CD4-positive, alpha-beta T cell treated with Interleukin-15 for 1 hour (primary cell): ENCODE measurements at places on chromosomes 4 and X.
A peak's percentile ranks its signal among the peaks of the same experiment; 100 is the strongest.

DNA sequence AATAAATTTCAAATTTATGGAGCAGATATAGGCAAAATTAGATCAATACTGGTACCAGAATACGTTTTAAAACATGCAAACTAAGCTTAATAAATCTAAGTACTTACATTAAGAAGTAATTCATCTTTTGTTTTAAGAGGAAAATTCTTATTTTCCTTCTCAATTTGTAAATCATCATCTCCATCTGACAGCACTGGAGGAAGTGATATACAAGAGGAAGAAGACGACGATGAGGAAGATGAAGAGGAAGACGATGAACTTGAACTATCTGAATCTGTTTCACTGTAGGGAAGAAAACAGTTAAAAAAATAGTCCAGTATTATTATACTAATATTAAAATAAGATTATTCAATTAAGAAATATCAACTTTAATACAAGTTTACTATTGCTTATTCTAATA is 2.6 kb downstream of the NAF1 start:
- DNase-seq: no peak

DNA sequence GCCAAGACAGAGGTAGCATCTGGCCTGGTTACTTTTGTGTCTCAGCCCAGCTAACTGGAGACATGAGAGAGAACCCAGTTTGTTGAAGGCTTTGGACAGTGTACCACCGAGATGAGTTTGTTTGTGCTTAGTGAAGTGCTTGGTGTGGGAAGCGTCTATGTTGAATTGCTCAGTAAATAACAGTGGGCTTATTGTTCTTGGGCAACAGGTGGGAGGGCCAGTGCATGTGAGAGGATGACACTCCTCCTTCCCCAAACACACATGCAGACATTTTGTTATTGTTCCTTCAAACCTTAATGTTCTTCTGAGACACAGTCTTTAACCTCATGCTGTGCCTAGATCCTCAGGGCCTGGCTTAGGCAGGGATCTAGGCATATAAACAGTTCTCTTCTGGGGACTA is 39.7 kb downstream of the MSN start:
- no peak for DNase-seq

- no peak for DNase-seq
Observed at GRCh38 chrX:41449615-41450014, 2.5 kb downstream of the NYX start.

DNA sequence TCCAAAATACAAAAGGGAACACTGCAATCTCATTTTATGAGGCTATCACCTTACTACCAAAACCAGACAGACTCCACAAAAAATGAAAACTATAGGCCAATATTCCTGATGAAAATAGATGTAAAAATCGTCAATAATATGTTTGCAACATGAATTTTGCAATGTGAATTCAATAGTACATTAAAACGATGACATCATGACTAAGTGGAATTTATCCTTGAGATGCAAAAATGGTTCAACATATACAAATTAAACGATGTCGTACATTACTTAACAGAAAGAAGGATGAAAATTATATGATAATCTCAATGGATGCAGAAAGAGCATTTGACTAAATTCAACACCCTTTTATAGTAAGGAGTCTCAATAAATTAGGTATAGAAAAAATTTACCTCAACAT is 123.0 kb downstream of the AREG start:
- DNase-seq: no peak

GRCh38 chr4:78570117-78570516 is 18.5 kb downstream of the ANXA3 start:
- DNase-seq: no peak

DNA sequence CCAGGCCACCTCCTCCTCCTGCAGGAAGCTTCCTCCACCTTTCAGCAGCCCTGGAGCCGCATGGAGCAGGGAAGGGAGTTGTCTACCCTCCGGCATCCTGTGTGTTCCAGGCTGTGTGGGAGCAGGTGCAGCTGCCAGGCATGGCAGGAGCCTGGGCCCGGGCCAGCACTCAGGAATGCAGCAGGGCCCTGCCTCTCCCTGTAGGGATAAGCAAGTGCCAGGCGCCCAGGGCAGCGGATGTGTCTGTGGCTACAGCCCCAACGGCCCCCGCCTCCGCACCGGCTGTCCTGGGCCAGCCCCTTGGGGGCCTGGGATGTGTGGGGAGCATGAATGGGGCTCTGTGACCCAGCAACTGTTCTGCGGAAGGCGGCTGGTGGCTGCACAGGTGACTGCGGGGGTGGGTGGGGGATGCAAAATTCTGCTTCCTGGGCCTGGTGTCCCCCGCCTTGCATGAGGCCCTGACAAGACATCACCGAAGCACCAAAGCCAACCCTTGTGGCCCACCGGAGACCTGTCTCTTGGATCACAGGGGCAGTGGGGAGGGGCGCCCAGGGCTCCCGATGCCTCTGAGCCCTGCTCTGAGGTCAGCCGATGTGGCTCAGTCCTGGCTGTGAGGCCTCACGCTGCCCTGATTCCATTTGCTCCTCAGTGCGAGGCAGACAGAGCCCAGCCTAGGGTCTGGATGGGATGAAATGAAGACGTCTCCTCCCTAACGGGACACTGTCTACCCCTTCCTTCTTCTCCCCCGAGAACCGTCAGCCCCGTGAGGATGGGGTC is 1.4 kb upstream of the DOK7 start:
- DNase-seq: no peak

GRCh38 chr4:104205116-104205515 is 289.6 kb downstream of the CXXC4 start:
- no peak for DNase-seq

GRCh38 chr4:108533876-108534275 is 86.5 kb upstream of the RPL34 start:
- no peak for DNase-seq

GRCh38 chrX:39144956-39145355 is 343.7 kb downstream of the MID1IP1 start:
- peak; percentile 68 for DNase-seq

DNA sequence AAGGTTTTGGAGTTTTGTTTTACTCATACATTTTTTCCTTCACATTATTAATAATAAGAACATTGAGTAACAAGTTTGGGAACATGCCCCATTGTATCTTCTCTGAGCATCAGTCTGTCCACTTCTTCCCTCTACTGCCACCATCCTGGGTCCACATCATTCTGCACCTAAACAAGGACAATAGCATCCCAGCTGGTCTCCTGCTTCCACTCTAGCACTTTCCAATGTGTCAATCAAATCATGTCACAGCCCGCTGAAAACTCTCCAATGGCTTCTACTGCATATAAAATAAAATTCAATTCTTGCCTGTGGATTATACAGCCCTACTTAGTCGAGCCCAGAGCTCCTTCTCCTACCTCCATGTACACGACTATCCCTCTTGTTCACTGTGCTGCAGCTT is 66.8 kb upstream of the RBPJ start:
- no peak for DNase-seq

- DNase-seq: no peak
Observed at GRCh38 chr4:165207016-165207430, 338 bp upstream of the KLHL2 start.

GRCh38 chrX:49892542-49892941 is 13.3 kb downstream of the USP27X start:
- DNase-seq: no peak

DNA sequence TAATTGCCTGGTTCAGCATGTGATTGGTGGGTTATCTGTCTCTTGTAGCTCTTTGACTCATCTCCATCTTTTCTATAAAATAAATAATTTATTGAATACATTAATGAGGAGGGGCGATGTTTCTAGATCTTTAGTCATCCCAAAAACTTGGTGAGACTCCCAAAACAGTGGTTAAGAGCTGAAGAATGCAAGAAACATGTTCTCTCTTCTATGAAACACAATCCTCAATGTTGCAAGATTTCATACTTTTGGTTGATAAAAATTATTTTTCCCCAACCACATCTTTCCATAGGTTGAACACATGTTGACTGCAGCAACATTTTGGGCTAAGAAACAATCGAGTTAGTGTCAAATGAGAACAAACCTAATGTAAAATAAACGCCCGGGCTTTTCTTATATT is 1.2 kb upstream of the TMEM47 start:
- DNase-seq: no peak

DNA sequence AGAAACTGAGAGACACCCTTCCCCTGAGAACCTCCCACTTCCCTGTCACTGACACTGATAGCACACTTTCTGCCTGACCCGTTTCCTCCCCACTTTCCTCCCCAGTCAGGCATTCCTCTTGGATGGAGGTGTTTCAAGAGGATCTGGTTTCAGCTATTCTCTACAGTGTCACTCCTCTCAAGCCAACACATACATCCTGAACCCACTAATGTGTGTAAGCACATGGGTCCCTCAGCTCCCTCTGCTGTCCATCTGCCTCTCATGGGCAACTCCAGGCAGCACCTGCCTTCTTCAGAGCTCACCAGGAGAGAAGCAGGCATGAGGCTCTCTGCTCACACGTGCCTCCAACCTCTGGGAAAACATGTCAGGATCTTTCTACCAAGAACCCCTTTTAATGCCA is 207.6 kb downstream of the NAF1 start:
- no peak for DNase-seq

GRCh38 chrX:9578083-9578779 is 113.4 kb downstream of the TBL1X start:
- DNase-seq: no peak

DNA sequence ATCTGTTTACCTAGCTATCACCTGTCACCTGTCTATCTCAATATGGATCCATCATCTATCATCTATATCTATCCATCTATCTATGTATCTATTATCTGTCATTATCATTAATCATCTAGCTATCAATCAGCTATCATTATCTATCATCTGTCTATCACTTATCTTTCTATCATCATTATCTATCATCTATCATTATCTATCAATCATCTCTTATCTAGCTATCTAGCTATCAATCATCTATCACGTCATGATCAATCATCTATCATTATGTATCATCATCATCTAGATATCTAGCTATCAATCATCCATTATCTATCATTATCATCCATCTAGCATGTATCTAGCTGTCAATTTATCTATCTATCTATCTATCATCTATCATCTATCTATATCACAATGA is 7.9 kb downstream of the ARSD start:
- DNase-seq: no peak

- DNase-seq: no peak
Observed at GRCh38 chrX:65598559-65599147, 64.1 kb upstream of the LAS1L start.

- DNase-seq: no peak
Observed at GRCh38 chr4:156101571-156101970, 147.9 kb upstream of the CTSO start.

DNA sequence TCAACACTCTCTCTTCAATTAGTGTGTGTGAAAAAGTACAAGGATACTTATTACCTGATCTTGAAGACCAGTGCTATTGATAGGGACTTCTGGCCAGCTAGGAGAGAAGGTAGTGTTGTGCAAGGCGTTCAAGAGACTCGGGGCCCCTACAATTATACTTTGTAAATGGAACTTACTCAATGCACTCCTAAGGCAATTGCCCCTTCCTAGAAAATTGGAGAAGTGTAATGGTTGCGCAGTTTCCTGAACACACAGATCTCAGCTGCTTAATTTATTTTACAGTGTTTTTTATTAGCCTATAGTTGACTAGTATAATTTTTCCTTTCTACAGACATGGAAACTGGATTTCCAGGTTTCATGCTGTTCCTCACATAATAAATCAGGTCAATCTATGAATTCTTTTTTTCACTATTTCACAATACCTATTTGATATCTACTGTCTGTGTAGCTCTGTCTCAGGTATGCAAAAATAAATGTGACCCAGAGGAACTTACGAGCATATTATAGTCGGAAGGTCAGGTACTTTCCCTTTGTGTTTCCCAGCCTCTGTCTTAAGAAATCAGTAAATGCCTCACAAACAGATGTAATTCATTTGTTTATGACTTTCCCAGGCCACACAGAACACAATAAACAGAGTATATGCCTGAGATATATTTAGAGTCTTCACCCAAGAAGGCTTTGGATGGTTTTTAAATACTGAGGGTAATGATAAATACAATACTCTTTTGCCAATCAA is 89.1 kb upstream of the TET2 start:
- no peak for DNase-seq

DNA sequence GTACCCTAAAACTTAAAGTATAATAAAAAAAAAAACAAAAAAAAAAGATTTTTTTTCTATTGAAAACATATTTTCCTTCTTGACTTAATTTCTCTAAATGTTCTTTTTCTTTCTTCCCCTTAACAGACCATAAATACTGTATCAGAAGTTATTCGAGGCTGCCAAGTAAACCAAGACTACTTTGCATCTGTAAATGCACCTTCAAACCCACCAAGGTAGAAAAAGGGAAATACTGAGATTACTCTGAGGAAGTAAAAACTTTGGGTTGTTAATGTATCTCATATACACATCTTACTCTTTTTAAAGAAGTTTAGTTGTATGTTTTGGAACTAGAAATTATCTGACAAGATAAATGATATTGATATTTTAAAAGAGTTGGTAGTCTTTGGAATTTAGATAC is 65.6 kb downstream of the USO1 start:
- DNase-seq: no peak

GRCh38 chr4:116639070-116639577 is 446.3 kb downstream of the TRAM1L1 start:
- no peak for DNase-seq

DNA sequence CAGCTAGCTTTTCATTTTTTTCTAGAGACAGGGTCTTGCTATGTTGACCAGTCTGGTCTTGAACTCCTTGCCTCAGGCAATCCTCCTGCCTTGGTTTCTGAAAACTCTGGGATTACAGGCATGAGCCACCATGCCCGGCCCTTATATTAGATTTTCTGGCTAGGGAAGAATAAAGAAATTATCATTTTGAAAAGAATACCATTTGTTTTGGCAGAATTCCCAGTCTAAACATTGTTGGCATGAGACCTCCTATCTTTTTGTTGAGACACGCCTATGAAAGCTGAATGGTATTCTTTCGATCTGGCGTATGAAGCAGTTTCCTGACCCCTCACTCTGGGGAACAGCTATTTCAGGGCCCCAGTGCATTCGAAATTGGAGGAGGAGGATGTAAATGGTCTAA is 107.0 kb downstream of the REPS2 start:
- no peak for DNase-seq

DNA sequence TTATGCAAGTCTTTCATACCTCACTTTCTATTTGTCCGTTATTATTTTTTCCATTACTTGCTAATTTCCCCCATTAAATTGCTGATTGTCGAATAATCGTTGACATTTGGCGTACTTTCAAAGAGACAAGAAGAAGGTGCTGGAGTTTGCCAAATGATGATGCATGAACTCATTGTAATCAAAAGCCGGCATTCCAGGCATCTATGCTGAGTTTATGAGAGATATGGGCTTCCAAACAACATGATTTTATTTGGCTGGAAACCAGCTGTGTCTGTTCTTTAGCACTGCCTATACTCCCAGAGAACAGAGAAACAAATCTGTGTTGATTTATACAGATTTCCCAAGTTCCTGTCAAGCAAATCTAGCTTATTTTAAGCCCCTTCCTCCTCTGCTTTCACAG is 80.8 kb upstream of the RPS6KA3 start:
- DNase-seq: no peak

DNA sequence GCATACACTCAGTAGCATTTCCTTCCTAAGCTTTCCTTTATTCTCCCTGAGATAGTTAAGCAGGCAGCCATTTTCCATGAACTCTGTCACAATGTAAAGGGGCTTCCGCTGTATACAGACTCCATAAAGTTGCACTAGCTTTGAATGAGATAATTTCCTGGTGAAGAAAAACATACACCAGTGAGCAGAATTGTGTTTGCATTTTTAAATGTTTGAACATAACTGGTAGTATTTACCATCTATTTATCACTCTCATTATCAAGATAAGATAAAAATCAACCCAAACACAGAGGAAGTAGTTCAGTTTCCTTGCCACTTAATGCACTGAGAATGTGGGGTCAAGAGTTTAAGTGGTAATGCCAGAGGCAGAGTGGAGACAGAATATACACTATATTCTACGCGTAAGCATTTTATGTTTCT is 54.1 kb downstream of the TXK start:
- no peak for DNase-seq

GRCh38 chr4:97605932-97606331 is 537.3 kb downstream of the STPG2 start:
- DNase-seq: no peak
